NCI-H524 (cell line): ENCODE measurements at places on chromosomes 5 and 9.

- no peak for DNase-seq
Observed at GRCh38 chr9:113609562-113610318, 146.2 kb downstream of the RGS3 start.

GRCh38 chr5:74169701-74170100, 470.8 kb downstream of the ENC1 start:
- DNase-seq, result no peak

DNA sequence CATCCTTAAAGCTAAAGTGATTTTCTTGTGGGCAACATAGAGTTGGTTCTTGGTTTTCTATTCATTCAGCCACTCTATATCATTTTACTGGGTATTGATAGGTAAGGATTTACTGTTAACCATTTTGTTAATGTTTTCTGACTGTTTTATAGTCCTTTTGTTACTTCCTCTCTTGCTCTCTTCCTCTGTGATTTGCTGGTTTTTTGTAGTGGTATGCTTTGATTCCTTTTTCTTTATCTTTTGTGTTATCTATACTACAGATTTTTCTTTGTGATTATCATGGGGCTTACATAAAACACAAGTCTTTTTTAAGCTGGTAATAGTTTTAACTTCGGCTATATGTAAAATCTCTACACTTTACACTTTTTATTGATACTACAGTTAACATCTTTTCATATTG, 43.3 kb downstream of the CREBRF start:
- no peak for DNase-seq

GRCh38 chr5:120803282-120803681, 339.2 kb downstream of the PRR16 start:
- DNase-seq, result no peak

DNA sequence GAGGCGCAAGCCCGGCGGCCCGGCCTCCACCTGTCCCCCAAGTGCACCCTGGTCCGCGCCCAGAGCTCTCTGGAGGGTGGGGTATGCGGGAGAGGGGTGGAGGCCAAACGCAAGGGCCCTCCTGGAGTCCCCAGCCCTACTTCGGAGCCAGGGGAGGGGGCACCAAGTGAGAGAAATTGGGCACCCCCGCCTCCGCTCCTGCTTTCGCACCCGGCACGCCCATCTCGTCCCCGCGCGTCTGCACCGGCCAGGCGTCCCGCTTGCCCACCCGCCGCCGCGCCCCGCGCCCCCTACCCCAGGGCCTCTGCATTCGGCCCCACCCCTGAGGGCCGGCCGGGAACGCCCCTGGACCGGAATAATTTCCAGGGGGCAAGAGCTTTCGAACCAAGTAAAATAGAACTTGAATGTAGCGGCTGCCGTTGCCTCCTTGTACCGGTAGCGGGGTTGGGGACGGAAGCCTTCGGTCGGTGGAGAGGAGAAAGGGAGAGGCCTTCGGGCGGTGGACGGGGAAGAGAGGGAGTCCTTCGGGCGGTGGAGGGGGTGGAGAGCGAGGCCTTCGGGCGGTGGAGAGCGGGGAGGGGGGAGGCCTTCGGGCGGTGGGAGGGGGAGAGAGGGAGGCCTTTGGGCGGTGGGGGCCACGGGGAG, 694 bp upstream of the PHPT1 start:
- DNase-seq, result peak; percentile 73

- peak; percentile 15 for DNase-seq
Observed at GRCh38 chr9:76369583-76369982, 24.6 kb downstream of the RFK start.

DNA sequence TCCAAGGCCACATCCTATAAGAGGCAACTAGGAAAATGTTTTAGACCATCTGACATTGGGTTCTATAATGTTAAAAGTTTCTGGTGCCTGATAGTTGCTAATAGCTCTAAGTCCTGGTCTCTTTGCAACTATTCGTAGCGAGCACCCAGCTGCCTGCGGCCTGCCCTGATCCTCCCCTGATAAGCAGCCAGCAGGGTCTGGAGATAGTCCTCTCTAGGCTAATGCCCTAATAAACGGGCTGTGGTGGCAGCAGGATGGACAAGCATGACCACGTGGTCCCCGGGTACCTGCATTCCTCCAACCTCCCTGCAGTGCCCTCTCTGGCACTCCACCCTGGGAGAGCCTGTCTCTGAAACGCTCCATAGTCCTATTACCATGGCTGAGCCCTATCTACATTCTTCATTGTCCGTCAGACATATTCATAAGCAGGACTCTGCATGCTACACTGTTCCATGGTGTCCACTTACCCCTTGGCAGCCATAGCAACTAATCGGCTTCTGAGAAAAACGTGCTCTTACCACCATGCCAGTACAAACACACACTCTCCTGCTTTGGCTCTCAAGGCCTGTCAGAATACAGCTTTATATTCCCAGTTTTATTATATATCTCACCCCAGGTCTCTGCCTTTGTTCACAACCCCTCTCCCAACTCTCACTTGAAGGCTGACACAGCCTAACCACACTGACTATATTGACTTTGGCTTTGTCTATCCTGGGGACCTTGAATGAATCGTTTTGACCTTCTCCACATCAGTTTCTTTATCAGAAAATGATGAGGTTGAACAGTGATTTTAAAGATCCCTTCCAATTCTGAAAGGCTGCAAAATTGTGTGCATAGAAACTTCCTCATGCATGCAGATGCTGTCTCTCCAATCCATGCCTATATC, 49.9 kb upstream of the DAPK1 start:
- no peak for DNase-seq
